ENCODE measurements at places on chromosomes 11 and 22.

DNA sequence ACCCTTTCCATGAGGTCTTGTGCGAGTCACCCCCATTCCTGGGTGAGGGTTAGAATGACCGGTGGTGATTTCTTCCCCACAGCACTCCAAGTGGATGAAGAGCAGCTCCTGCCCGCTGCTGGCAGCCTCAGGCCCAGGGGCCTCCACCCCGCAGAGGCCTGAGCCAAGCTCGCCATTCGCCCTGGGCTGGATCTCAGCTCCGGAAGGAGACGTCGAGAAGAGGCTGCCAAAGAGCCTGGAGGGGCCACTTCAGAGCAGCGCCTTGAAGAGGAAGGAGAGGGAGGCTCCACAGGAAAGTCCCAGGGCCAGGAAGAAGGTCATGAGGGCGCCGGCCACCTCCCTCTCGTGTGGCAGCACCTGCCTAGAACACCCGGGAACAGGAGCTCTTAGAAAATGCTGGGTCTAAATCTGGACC is 8.4 kb downstream of the SLC29A2 start:
- no peak for DNase-seq

DNA sequence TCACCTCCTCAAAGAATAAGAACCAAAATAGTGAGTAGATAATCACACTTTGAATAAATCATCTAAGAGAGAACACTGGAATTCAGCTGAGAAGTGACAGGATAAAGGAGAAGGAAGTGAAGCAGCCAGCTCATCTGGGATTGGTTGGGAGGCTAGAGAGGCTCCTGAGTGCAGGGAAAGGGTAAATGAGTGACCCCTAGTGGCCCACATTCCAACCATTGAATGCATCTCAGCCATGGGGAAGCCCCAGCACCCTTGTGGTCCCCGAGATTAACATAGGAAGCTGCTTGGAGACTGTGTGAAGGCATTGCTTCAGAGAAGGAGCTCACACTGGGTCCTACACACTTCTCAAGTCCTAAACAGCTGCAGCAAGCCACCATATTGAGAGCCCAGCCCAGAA is 82.3 kb downstream of the JRKL start:
- no peak for DNase-seq

- no peak for DNase-seq
These were observed 463.9 kb downstream of the MN1 start for GRCh38 chr22:27337676-27338075.

GRCh38 chr11:122879785-122880184 is 2.8 kb upstream of the JHY start:
- no peak for DNase-seq

GRCh38 chr11:120894202-120894985 is 129.5 kb upstream of the TBCEL start:
- no peak for DNase-seq
